ENCODE measurements at places on chromosomes 4 and X.

DNA sequence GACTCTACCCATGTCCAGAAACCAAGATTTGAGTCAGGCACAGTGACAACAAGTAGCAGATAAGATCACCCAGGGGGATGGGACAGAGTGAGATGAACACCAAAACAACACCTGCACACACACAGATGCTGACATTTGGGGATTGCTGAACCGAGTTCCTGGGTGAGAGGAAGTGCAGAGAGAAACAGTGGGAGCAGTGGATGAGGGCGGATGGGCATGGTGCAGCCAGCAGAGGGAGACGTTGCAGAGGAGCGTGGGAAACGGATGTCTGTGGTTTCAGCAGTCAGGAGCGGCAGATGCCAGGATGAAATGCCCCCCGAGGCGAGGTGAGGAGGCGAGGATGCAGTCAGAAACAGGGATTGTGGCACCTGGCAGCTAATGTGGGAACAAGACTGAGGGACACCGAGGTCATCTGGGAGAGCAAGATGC lies 78.6 kb upstream of the STS start:
- no peak for DNase-seq

DNA sequence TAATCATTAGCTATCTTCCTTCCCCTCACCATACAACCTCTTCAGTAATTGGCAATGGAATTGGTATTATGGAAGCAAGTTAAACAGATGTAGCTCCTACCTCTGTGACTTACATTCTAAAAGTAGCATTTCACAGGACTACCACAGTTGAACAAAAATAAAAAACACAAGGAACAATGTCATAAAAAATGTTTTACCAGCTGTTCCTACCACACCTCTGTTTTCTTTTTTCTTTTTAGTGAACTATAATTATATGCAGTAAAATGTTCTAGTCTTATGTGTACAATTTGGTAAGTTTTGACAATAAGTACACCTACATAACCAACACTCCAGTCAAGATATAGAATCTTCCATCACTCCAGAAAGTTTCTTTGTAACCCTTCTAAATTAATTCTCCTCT lies 54.1 kb upstream of the GEMIN8 start:
- no peak for DNase-seq

- DNase-seq, result no peak
These were observed 116.1 kb downstream of the REELD1 start for GRCh38 chr4:146330392-146330791.

DNA sequence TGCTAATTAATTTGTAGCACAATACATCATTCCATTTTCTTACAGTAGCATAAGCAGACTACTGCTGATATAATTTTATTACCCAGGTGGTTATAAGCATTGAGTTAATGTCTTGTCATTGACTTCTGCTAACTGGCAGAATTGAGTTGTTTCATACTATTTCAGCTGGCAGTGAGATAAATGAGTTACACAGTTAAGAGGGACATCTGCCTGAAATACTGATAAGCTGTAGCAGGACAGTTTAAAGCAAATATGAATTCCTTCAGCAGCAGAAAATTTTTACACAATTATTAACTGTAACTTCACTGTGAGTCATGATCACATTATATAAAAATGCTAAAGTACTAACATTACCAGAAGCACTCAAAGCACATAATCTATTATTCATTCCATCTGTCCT lies 326.8 kb downstream of the INPP4B start:
- no peak for DNase-seq

DNA sequence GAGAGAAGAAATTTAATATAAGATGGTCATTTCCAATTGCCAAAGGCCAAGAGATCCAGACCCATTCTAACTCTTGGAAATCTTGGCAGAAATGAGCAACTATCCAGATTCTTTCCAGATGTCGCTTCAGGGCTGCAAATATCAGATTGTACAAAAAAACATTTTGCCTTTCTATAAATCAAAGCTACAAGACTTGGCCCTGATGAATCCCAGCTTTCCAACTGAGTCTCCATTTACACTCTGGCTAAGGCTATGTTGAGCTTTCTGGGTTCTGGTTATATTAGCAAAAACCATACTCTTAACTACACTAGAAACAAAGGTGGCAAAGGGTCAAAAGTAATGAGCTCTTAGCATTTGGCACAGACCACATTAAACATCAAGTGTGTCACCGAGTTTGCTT lies 345.8 kb downstream of the OPHN1 start:
- DNase-seq, result no peak

DNA sequence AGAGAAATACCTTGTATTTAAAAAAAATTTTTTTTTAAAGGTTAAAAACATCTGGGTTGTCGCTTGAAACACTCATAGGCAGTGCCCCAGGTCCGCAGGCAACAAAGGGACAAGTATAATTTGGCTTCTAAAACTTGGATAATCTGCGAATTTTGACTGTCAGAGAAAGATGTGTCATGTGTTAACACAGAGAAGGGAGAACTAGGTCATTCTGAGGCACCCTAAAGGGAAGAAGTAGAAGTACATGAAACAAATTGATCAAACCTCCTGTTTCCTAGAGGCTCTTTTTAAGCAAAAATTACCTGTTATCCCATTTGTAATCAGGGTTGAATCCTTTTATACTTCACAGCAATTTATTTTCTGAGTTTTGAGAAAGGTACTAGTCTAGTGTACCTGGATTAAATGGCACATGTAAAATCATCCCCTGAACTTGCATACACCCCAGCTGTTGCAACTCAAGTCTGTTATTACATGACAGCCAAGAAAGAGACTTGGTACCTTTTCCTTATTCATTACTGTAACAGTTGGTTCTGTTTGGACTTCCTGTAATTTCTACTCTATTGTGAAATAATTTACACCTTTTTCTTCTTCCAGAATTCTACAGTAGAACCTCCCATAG lies 1.7 kb downstream of the SRD5A3 start:
- no peak for DNase-seq

DNA sequence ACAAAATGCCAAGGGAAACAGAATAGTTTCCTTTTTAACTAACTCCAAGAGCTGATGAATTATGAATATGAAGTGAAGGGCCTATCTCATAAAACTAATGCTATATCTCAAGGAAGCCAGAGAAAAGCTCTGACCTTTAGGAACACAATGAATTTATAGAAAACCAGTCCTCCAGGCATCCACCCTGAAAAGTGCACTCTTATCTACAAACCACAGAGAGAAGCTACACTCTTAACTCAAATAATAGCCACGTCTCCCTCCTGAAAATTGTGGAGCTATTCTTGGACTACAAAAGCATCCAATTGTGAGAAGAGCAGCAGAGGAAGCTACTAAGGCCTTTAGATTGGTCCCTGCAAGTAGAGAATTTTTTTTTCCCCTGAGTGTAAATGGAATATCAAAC lies 253.9 kb downstream of the IL15 start:
- DNase-seq, result no peak

- no peak for DNase-seq
These were observed 1048.2 kb downstream of the TECRL start for GRCh38 chr4:63361066-63361465.

DNA sequence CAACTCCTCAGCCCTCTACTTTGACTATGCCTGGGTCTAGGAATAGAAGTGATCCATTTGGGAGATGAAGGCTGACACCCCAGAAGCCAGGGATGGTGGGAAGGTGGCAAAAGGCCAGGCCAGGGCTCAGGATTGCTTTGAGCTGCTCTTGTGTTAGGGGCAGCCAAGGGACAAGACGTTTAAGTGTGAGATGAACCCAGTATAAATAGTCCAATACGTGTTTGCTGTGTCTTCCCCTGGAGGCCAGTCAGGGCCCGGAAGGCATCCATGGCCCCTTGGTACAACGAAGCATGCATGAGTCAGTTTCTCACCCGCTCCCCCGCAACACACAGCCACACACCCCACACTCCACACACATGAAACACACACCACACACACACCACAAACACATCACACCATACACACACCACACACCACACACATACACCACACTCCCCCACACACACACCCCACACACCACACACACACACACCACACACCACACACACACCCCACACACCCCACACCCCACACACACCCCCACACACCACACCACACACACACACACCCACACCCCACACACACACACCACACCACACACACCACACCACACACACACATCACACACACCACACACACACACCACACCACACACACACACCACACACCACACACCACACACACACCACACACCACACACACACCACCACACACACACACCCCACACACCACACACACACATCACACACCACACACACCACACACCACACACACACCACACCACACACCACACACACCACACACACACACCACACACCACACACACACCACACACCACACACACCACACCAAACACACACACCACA lies 5.1 kb downstream of the STARD8 start:
- DNase-seq, result no peak

DNA sequence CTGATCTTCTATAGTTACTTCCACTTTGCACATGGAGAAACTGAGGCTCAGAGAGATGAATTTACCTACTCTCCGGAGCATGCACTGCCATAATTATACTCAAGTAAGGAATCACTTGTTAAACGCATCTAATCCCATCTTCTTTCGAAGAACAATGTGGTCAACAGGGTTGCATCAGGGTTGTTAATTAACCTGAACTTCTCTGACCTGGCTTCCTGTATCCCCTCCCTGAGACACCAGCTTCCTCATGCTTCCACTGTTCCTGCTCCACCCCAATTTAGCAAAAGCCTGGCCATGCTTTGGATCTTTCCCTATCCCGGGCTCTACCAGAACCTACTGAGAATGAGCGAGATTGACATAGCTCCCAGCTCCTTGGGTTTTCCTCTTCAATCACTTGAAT lies 136.7 kb downstream of the SMIM20 start:
- no peak for DNase-seq

GRCh38 chr4:169175035-169175434 lies 95.7 kb downstream of the SH3RF1 start:
- no peak for DNase-seq

DNA sequence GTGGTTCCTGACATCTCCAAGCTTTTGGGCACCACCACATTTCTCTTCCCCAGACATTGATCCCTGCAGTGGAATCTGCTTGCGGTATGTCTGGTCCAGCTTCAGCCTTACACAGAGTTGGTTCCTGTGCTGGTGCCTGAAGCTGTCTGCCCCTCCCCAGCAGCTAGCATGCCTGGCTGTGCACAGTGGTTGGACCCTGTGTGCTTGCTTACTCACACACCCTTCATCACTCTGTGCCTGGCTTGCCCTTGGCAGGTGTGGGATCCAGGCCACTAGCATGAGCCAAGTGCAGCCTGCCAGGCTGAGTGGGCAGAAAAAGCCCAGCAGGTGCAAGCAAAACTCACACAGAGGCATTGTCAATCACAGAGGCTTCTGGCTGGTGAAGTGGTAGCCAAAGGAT lies 473.8 kb downstream of the ACTRT1 start:
- DNase-seq, result no peak

DNA sequence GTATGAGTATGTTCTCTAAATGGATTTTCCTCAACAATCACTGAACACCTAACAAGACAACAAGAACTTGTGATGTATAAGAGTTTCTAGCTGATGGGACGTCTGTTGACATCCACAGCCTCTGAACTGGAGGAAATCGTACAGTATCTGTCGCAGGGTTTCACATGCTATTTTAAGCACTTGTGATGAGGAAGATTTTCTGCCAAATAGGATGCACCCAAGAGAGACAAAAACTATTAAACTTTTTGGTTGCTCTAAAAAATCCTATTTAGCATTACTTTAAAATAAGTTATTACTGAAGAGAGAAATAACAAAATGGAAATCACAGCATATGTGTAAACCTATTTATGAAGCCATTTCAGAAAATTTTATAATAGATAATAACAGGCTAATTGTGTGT lies 356.1 kb upstream of the SLC7A11 start:
- no peak for DNase-seq

DNA sequence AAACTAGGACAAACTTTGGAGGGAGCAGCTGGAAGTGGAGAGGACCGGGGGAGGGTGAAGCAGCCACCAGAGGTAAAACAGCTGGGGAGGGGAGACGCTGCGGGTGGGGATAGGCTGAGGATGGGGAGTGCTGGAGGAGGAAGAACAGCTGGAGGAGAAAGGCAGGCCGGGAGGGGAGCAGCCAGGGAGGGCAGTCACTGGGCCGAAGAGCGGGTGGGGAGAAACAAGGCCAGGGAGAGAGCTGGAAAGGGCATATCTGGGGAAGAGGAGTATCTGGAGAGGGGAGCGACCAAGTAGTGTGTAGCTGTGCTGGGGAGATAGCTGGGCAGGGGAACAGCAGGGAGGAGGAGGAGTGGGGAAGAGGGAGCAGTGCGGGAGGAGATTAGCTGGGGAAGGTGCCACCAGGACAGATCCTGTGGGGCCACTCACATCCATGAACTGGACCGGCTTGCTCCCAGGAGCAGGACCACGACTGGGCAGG lies 2.7 kb downstream of the SLC38A5 start:
- no peak for DNase-seq

- no peak for DNase-seq
These were observed 1.8 kb downstream of the PPP1R2C start for GRCh38 chrX:42776195-42776594.

- no peak for DNase-seq
These were observed 1138.4 kb downstream of the PCDH19 start for GRCh38 chrX:99271641-99272040.

GRCh38 chrX:136850441-136851175 lies 29.9 kb downstream of the RBMX start:
- DNase-seq, result no peak

- DNase-seq, result no peak
These were observed 2324.7 kb upstream of the AGA start for GRCh38 chr4:179766938-179767337.

DNA sequence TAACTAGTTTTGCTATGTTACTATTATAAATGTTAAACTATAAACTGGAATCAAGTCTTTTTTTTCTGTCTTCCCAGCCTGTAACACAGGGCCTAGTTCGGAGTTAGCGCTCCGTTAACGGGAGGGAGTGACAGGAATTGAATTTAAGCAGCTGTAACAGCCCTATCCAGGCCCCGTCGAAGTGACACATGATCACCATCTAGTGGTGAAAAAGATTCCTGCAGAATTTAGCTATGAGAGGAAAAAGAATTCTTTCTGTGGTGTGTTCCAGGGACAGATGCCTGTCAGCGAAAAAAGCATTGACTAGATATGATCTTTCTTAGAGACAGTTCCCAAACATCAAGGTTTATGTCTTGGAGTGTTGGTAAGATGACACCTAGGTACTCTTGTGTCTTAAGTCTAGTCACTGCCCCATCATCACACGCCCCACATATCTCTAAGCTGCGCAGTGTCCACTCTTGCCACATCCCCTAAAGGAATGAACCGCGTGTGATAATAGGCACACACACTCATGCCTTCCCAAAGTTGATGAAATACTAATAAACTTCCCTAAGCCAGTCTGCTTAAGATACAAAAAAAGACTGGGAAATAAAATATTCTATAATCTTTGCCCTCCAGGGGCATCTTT lies 2.1 kb downstream of the GAB3 start:
- no peak for DNase-seq
